Gastroesophageal sphincter (tissue), 4 donors: ENCODE measurements at places on chromosomes 4 and X.

- peak; percentile 73 for ATAC-seq
Measured at GRCh38 chrX:33725535-33726210, 406.4 kb downstream of the FAM47A start.

DNA sequence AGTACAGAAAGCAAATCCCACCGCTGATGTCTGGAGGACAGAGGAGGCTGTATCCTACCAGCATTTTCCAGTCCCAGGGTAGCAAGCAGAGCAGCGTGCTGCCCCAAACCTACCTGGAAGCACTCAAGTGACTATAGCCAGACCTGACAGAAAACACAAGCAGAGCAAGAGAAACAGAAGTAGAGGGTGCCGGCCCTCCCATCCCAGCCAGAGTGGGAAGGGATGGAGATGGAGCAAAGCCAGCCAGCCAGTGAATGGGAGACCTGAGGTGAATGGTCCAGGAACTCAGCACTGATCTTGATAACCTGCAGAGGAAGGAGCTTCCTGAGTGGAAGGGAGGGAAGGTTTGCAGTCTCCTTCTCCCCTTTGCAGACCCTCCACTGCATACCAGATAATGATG lies 185.2 kb downstream of the MAML3 start:
- no peak for ATAC-seq

DNA sequence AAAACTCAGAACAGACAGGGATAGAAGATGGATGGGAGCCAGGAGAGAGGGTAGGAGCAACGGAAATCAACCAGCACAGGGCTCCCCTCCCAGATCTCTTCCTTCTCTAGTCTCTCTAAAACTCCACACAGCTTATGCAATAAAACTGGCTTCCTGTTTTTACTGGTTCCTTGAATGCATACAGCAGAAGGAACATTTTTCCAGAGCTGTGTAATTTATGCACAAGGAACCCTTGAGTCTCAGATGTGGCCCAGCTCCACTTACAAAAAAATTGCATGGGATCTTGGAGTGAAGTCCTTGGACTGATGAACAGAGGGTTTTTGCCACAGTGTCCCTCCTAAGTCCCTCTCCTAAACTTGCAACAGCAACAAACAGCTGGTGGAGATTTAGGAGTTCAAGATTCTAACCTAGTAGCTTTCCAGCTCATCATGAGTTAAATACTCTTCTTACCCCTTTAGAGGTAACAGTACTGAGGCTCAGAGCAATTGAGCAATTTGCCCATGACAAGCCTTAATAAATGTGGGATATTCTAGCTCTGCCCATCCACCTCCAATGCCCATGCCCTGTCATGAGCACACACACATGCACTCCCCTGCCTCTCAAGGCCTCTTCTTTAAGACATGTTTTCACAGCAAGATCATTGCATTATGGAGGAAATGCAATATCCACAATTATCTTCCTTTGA lies 18.4 kb upstream of the CC2D2A start:
- no peak for ATAC-seq

DNA sequence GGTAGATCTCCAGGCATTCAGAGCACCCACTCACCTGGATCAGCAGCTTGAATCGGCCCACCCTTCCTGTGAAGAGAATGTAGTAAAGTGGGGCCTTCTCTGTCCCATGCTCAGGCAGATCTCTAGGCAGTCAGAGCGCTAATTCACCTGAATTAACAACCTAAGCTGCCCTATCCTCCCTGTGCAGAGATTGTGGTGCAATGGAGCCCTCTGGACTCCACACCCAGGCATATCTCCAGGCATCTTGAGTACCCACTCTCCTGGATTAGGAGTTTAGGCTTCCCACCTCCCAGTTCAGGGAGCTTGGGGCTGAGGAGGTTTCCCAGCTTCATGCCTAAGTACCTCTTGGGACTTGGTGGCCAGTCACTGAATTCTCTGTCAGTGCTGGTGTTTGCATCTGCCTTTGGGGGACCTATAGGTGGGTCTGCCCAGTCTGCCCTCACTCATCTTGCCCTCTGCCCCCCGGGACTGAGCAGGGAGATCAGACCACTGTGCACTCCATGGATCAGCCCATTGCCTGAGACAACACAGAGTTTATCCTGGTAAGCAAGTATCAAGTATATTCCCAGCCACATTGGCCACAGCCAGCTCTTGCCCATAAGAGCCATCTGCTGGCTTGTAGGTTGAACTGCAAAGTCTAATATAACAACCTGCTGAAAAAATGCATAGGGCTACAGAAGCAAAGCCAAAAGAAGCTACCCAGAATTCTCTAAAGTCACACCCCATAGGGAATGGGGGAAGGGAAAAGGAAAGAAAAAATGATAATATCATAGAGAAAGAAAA lies 372.9 kb downstream of the KLHL13 start:
- ATAC-seq: no peak

DNA sequence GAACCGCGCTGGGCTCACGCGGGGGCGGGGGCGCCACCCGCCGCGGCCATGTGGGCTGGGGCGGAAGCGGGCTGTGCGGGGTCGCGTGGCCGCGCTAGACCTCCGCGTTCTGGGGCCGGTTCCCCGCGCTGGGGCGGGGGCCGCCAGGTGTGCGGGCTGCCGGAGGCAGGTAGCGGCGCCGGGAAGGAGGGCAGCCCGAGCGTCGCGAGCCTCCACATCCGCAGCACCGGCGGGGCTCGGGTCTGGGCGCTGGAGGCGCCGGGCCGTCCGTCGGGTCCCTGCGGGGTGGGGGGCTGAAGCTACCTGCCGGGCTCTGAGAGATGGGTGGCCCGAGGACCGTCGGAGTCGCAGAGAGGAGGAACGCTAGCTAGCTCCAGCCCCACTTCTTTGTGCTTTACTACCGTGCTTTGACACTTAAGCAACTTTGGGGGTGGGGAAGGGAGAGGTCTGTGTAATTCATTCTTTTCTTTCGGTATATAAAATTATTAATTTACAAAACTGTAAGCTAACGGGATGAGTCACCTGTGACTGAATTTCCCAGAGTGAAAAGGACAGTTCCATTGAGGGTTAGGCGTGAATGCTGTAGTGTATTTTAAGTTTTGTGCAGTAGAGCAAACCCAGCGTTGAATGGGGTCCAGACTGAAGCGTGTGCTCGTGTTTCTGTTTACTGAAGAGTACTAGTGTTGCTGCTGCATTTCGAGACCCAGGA lies 689 bp downstream of the METAP1 start:
- no peak for ATAC-seq

DNA sequence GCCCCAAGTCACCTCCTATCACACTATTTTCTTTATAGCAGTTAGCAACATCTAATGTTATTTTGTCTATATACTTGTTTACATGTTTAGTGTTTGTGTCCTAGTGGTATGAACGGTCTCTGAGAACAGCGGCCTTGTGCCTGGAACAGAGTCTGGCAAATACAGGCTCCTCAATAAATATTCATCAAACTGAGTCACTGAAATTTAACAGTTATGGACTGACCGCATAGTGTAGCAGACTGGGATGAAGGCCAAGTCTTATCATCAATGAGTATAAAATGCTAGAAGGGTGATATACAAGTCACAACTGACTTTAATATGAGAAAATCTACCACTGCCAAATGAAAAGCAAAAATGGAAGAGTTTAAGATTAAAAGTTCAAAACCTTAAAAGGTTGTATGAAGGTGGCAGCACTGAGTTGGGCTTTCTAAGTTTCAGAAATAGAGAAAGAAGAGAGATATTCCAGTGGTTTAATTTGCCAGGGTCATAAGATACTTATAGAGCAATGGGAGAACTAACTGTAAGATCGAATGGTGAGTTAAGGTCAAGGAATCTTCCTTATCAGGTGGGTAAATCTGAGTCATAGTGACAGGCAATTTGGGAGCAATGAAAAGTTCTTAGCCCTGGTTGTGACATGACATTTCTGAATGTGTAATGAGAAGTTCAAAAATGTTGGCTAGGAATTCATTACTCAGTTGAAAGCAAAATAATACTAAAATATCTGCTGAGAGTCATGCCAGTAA lies 34.9 kb downstream of the ELOVL6 start:
- ATAC-seq: no peak

GRCh38 chr4:94152466-94152865 lies 55.2 kb upstream of the SMARCAD1 start:
- ATAC-seq: no peak

DNA sequence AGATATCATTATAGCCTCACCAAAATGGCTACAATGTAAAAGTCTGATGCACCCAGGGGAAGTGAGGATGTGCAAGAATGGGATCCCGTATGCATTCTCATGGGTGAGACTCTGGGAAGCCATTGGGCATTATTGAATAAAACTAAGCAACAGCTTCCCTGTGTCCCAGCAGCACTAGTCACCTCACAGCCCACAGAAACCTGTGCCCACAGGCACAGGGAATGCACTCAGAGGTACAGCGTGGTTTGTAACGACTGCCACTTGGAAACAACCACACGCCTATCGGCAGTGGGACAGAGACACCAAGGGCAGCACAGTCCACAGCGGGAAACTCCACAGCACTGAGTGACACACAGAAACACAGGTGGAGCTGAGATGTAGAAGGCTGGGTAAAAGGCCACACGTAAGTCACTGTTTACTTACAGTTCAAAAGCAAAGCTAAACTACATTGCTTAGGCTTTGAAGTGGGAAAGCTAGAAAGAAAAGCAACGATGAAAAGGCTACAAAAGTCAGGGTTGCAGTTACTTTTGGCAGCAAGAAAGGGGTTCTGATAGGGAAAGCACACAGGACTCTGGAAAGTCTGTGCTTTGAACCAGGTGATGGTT lies 69.2 kb downstream of the HAUS3 start:
- ATAC-seq: no peak

- peak; percentile 88 for ATAC-seq
Measured at GRCh38 chr4:38663801-38664705, at the start of gene KLF3. TSS of gene KLF3 (plus strand) at chr4:38664199. CDS start at chr4:38680626, 16,427 bp downstream.

GRCh38 chr4:54484383-54484782 lies 173.4 kb upstream of the KIT start:
- no peak for ATAC-seq

- ATAC-seq: no peak
Measured at GRCh38 chr4:118736900-118737299, 51.7 kb downstream of the METTL14 start.

- no peak for ATAC-seq
Measured at GRCh38 chr4:111323496-111323895, 700.6 kb upstream of the PITX2 start.

- ATAC-seq: no peak
Measured at GRCh38 chrX:19889582-19890342, 2.4 kb upstream of the SH3KBP1 start.

DNA sequence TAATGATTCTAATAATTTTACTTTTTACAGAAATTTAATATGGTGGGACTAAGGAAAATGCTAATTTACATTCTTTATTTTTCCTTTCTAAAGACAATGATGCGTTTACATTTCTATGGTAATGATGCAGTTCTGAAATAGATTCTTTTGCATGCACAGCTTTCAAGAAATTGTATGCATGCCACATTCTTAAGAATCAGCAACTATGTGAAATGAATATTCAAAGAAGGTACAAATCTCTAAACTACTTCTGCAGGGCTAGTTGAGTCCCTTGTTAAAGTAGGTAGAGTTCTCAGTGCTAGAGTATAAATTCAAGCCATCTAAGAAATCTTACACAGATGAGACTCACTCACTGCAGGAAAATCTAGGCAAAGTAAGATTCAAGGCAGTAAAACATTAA lies 24.5 kb upstream of the GRID2 start:
- ATAC-seq: no peak

DNA sequence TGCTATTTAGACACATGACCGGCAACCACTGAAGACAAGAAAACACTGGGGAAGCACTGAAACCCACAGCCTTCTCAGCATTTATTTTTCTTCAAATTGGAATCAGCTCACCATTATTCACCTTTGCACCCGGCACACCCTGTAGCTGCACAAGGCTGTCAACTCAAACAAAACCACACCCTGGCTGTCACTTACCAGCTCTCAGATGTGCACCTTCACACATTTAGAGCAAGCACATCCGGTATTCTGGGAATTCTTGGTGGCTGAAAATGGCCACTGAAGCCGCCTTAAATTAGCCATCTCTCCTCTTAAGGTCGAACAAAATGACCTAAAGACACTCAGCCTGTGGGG lies 5.9 kb downstream of the ZFYVE28 start:
- ATAC-seq: no peak

GRCh38 chrX:154366666-154367055 lies 7.8 kb downstream of the FLNA start:
- no peak for ATAC-seq

- no peak for ATAC-seq
Measured at GRCh38 chrX:68511255-68511654, 12.4 kb downstream of the YIPF6 start.

DNA sequence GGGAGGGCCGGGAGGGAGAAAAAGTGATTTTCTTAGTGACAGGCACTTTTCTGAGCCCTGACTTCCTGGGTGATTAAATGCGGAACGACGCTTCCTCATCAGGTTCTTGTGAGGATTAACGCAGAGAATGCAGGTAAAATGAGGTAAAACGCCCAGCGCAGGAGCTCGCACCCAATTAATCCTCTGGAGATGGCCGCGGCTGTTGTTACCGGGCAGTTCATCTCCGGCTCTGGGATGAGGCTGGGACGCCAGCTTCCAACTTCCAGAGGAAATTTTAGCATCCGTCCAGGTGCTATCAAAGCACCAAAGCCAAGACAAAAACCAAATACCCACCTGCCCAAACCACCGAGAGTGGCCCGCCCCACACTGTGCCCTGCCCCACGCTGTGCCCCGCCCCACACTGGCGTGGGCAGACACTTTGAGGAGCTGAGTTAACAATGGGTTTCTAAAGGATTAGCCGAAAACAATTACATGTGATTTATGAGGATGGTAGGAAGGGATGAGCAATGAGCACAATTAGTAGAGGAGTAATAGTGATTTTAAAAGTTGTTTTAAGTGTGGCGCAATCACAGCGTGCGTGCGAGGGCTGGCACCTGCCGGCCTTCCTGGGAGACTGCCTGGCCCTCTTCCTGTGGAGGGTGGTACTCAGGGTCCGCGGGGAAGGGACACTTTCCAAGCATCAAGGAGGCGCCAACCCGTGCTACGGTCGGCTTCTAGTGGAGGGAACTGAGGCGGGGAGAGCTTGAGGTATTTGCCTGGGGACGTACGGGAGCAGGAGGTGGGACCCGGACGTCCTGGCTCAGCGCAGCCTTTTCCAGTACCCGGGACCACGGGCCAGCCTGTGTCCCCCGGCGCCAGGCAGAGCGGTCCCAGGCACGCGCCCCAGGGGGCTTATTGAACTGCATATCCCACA lies 41.6 kb upstream of the ADRA2C start:
- no peak for ATAC-seq

GRCh38 chr4:158193171-158193749 lies 17.0 kb upstream of the TMEM144 start:
- peak; percentile 31 for ATAC-seq

- ATAC-seq: no peak
Measured at GRCh38 chr4:140963883-140964282, 169.4 kb downstream of the RNF150 start.

- no peak for ATAC-seq
Measured at GRCh38 chrX:149758068-149758714, 15.7 kb upstream of the HSFX1 start.

- no peak for ATAC-seq
Measured at GRCh38 chr4:153832720-153833287, 43.9 kb upstream of the SFRP2 start.

- ATAC-seq: no peak
Measured at GRCh38 chrX:48918301-48918642, 552 bp downstream of the PIM2 start.
